ENCODE measurements at places on chromosomes 7 and 10. TPM values are rescaled to one million over a fixed set of nuclear protein-coding genes. Genes with fewer than 3 reads are reported as not detected.

DNA sequence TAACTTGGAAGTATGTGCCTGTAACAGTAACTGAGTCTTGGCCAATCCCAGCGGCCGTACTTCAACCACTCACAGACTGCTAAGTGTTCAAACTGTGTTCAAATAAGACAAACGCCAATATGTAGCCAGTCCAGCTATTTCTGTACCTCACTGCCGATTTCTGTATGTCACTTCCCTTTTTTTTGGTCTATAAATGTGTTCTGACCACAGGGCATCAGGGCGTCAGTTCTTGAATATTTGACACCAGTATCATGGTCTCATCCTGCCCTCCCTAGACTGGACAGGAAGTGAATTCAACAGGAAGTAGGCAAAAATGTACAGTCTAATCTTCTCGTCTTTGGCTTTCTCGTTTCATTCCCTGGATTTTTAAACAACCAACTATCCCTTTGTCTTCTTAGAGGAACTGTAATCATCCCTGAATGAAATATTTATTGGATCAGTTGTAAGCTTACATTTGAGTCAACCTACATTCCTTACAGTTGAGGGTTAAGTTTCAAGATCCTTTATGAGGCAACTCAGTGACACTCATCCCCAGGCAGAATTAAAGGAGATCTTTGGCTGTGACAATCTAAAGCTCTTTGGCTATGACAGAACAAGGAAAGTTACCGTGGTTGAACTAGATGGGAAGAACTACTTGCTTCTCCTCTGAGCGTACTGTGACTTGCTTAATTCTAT is 232.7 kb downstream of the NSUN6 start:
- H3K36me3 ChIP-seq, result no peaks in the 10 kb centered on the region
- peaks cover 10% of the 10 kb centered on the region for H3K4me1 ChIP-seq
- peak overlapping the region; percentile 9 for H3K4me3 ChIP-seq
- H3K27me3 ChIP-seq, result no peaks in the 10 kb centered on the region

- DNase-seq, result peak; percentile 41
- no peaks in the 10 kb centered on the region for H3K27me3 ChIP-seq
- no peak overlapping the region for H3K27ac ChIP-seq
- H3K36me3 ChIP-seq, result no peaks in the 10 kb centered on the region
These were observed 10.5 kb upstream of the GIMAP8 start for GRCh38 chr7:150439967-150440366.

GRCh38 chr10:49166484-49167400 is 21.4 kb downstream of the TMEM273 start:
- H3K4me1 ChIP-seq, result peaks cover 26% of the 10 kb centered on the region
- H3K27ac ChIP-seq, result no peak overlapping the region
- no peak overlapping the region for H3K4me3 ChIP-seq
- no peaks in the 10 kb centered on the region for H3K27me3 ChIP-seq
- H3K36me3 ChIP-seq, result no peaks in the 10 kb centered on the region

The HGF gene
- polyA plus RNA-seq, result 18.9 TPM

DNA sequence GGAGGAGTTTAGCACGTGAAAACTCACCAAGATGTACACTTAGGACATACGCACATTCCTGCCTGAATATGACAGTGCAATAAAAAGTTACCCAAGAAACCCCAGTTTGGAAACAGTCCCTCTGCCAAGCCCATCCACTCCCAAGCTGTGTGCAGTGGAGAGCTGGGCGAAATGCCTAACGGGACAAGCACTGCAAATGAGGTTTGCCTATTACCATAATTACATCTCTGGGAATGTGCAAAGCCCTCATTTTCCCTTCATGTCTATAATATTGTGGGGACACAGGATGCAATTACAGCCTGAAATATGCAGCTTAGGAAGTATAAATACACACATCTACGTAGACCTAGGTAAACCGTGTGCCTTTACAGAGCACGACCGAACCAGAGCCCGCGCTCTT is 117.5 kb downstream of the PLXNA4 start:
- peaks cover 3% of the 10 kb centered on the region for H3K4me1 ChIP-seq
- DNase-seq, result no peak
- H3K27me3 ChIP-seq, result no peaks in the 10 kb centered on the region

The PLXDC2 gene
- 128 TPM for polyA plus RNA-seq

- H3K36me3 ChIP-seq, result no peaks in the 10 kb centered on the region
- no peaks in the 10 kb centered on the region for H3K27me3 ChIP-seq
- no peak for DNase-seq
- no peak overlapping the region for H3K27ac ChIP-seq
- no peak overlapping the region for H3K4me3 ChIP-seq
- H3K4me1 ChIP-seq, result peaks cover 6% of the 10 kb centered on the region
These were observed 12.8 kb downstream of the LRRN3 start for GRCh38 chr7:111103678-111104274.

DNA sequence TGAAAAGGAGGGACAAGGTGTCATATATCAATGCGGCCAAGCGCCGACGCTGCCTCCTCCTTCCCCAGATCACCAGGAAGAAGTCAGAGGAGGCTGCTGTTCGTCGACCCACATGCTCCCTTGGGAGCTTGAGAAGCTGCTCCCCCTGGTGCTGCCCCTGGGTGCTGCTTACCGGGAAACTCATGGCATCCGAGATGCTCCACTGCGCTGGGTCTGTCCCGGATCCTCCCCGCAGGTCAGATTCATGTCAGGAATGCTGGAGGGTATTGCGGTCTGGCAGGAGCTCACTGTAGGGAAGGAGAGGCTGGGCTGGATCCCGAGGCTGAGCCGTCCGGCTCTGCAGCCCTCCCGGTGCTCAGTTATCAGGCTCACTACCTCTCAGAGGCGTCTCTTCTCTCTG is 123.7 kb upstream of the FAM20C start:
- H3K36me3 ChIP-seq, result no peaks in the 10 kb centered on the region
- DNase-seq, result no peak
- H3K4me1 ChIP-seq, result peaks cover 37% of the 10 kb centered on the region
- H3K4me3 ChIP-seq, result no peak overlapping the region

The GRID2IP gene
- polyA plus RNA-seq, result not detected

The CRHR2 gene
- polyA plus RNA-seq, result not detected

- no peaks in the 10 kb centered on the region for H3K4me1 ChIP-seq
- H3K27ac ChIP-seq, result no peak overlapping the region
- no peak for DNase-seq
- H3K27me3 ChIP-seq, result no peaks in the 10 kb centered on the region
These were observed 96.6 kb upstream of the GPR26 start for GRCh38 chr10:123569436-123570035.

DNA sequence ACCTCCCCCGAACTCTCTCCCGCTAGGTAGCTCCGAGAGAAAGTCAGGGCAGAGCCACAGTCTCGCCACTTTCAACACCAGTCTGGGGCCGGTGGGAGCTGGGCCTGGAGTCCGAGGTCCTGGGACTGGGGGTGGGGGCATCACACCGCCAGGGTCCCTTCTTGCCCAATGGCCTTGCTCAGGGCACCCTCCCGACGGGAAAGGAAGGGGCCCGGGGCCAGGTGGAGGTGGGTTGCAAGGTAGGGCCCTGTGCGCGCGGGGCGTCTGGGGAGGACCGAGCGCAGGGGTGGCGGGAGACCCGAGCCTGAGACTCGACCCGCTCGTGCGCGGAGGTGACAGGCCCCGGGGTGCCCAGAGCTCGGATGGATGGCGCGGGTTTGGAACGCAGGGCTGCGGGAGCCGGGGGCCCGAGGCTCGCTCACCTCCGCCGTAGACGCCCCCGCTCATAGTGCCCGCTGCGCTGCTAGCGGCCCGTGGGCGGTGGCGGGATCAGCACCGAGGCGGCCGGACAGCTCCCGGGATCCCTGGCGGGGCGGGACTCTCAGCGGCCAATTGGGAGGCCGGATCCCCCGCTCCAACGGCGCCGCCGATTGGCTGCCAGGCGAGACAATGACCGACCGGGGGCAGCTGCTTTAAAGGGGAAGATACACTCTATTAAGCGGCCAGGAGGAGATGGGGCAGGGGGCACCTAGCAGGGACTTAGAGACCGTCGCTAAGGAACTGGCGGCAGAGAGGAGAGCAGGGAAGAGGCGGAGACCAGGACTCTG is at the start of gene ACTL6B:
ACTL6B (minus strand) TSS at position 541 of the 767 bp plus-strand sequence; CDS start at position 447, 94 bp downstream.
- H3K27ac ChIP-seq, result no peak within 1 kb of the TSS
- no peak within 1 kb of the TSS for H3K4me3 ChIP-seq
- no peaks in the 10 kb centered on the region for H3K36me3 ChIP-seq
- peaks cover 20% of the 10 kb centered on the region for H3K27me3 ChIP-seq
- DNase-seq, result no peak
- no peaks in the 10 kb centered on the region for H3K4me1 ChIP-seq

GRCh38 chr10:97332591-97333350 is 1.8 kb downstream of the FRAT2 start:
- H3K4me3 ChIP-seq, result peak overlapping the region; percentile 90
- DNase-seq, result no peak
- H3K36me3 ChIP-seq, result peaks cover 44% of the 10 kb centered on the region
- peak overlapping the region; percentile 70 for H3K27ac ChIP-seq
- no peaks in the 10 kb centered on the region for H3K27me3 ChIP-seq

The CYP17A1 gene
- not detected for polyA plus RNA-seq

- H3K36me3 ChIP-seq, result no peaks in the 10 kb centered on the region
- no peak for DNase-seq
- no peak overlapping the region for H3K27ac ChIP-seq
- H3K4me1 ChIP-seq, result peaks cover 6% of the 10 kb centered on the region
These were observed 122.3 kb downstream of the PPP1R3A start for GRCh38 chr7:113796557-113796956.

DNA sequence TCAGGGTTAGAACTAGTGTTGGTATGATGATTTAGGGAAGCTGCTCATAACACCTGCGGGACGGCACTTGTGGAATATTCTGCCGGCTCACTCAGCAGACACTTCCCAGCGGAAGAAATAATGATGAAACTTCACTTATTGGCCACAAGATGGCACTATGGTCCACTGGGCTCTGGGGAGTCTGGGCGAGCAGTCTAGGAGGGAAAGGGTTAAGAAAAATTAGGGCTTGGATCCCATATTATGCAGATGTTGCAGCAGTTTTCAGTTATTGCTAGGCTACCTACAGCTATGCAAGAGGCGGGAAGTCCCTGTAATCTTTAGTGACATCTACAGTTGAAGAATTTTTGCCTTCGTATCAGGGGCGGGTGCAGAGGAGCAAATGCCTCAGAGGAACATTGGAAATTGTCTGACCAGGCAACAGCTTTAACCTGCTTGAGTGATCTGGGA is 238.7 kb upstream of the PRSS58 start:
- H3K4me3 ChIP-seq, result peak overlapping the region; percentile 12
- no peaks in the 10 kb centered on the region for H3K27me3 ChIP-seq
- no peak overlapping the region for H3K27ac ChIP-seq

GRCh38 chr10:86304436-86304835 is 62.2 kb downstream of the GRID1 start:
- no peaks in the 10 kb centered on the region for H3K36me3 ChIP-seq
- H3K4me1 ChIP-seq, result no peaks in the 10 kb centered on the region
- H3K27ac ChIP-seq, result no peak overlapping the region
- H3K4me3 ChIP-seq, result no peak overlapping the region
- DNase-seq, result no peak

GRCh38 chr10:86400705-86401587 is 34.4 kb upstream of the GRID1 start:
- H3K27ac ChIP-seq, result no peak overlapping the region
- DNase-seq, result no peak
- peak overlapping the region; percentile 46 for H3K4me3 ChIP-seq
- peaks cover 23% of the 10 kb centered on the region for H3K4me1 ChIP-seq
- peaks cover 27% of the 10 kb centered on the region for H3K27me3 ChIP-seq
- H3K36me3 ChIP-seq, result no peaks in the 10 kb centered on the region

DNA sequence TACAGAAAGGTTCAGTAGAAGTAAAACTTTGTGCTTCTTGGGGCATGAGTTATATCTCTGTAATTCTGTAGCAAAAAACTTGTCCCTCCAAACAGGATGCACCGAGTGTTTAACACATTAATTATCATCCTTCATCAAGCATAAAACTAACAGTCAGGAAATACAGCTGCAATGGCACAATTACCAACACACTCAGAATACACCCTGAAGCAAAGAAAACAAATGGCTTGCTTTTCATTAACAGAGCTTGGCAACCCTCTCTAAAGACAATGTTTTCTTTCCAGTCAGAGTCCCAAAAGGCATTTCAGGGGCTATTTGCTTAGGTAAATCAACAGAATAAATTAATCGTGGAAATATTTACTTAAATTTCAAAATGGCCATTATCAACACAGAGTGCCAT is 107.7 kb downstream of the ICA1 start:
- no peak for DNase-seq
- no peaks in the 10 kb centered on the region for H3K36me3 ChIP-seq
- no peak overlapping the region for H3K4me3 ChIP-seq
- no peak overlapping the region for H3K27ac ChIP-seq
- H3K27me3 ChIP-seq, result no peaks in the 10 kb centered on the region
- peaks cover 15% of the 10 kb centered on the region for H3K4me1 ChIP-seq

- DNase-seq, result no peak
- no peak overlapping the region for H3K4me3 ChIP-seq
- H3K36me3 ChIP-seq, result no peaks in the 10 kb centered on the region
- no peaks in the 10 kb centered on the region for H3K27me3 ChIP-seq
These were observed 39.0 kb upstream of the AOAH start for GRCh38 chr7:36763132-36763816.

The VSIR gene
- 1,133 TPM for polyA plus RNA-seq

DNA sequence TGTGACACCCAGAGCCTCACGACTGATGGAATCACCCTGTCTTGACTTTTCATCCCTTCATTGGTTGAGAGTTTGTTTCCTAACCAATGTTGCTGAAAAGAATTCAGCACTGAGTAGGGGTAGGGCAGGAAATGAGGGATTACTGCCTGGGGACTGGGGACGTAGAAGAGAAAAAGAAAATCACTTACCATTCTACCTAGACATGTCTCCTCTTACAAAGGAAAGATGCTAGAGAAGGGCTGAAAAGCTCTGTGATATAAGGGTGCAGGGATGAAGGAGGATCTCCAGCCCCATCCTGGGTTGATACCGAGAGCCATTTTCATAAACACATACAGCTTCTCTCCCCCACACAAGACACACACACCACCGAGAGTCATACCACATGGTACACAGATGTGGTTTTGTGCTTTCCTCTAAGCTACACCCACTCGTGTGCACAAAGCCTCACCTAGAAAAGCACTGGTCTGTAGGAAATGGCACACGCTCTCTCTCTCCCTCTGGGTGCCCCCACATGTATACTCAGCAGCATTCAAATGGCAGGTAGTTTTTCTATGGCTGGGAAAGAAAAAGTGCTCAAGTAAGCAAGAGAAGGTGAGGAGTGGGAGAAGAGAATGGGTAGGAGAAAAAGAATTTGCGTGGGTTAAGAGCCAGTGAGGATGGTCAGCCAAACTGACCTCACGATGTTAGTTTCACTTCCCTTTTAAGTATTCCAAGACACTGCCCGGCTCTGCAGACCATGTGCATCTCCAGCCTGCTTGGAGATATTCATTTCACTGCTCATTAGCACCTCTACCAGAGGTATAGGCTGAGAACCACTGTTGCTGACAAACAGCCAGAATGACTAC is 85.8 kb downstream of the CALD1 start:
- DNase-seq, result peak; percentile 8
- H3K4me1 ChIP-seq, result no peaks in the 10 kb centered on the region
- H3K4me3 ChIP-seq, result no peak overlapping the region
- no peaks in the 10 kb centered on the region for H3K27me3 ChIP-seq
- no peaks in the 10 kb centered on the region for H3K36me3 ChIP-seq

The EN2 gene
- polyA plus RNA-seq, result not detected

The MYO1G gene
- polyA plus RNA-seq, result 135 TPM

The MYOZ1 gene
- polyA plus RNA-seq, result not detected

The LAMB4 gene
- polyA plus RNA-seq, result not detected
